Tibial nerve (tissue), 4 donors: ENCODE measurements at places on chromosomes 7 and 10. TPM values are rescaled to one million over a fixed set of nuclear protein-coding genes. Genes with fewer than 3 reads are reported as not detected.
A peak's percentile ranks its signal among the peaks of the same experiment; 100 is the strongest.

Gene JMJD1C
- 156 TPM for total RNA-seq

Gene SUN3
- not detected for total RNA-seq

Gene LRRC18
- not detected for total RNA-seq

Gene ZNF800
- total RNA-seq = 35.8 TPM

Gene CDC123
- 32.7 TPM for total RNA-seq

Gene WNT2
- total RNA-seq = 0.59 TPM

Gene OIT3
- total RNA-seq = not detected

Gene LIPF
- total RNA-seq = not detected

Gene RTKN2
- total RNA-seq = 0.30 TPM

DNA sequence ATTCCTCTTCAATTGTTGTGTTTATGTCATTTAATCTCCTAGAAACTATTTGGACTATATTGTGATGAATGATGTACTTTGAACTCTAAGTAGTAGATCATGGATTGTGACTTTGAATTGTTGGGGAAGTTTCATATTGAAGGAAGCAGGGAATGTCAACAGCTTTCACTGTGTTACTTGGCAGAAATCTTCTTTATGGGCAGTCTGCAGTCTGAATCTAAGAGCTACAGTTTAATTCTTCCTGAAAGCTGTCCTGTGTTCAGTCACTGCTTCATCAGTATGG, 91.6 kb downstream of the PPP1R9A start:
- no peak overlapping the region for H3K4me3 ChIP-seq
- no peaks in the 10 kb centered on the region for H3K27me3 ChIP-seq
- DNase-seq = no peak
- H3K27ac ChIP-seq = no peak overlapping the region
- no peaks in the 10 kb centered on the region for H3K4me1 ChIP-seq

- no peaks in the 10 kb centered on the region for H3K27me3 ChIP-seq
- H3K4me3 ChIP-seq = no peak overlapping the region
- no peak for DNase-seq
- H3K4me1 ChIP-seq = no peaks in the 10 kb centered on the region
- no peaks in the 10 kb centered on the region for H3K36me3 ChIP-seq
- no peak overlapping the region for H3K27ac ChIP-seq
Observed at GRCh38 chr10:18164093-18164492, 23.9 kb downstream of the CACNB2 start.

DNA sequence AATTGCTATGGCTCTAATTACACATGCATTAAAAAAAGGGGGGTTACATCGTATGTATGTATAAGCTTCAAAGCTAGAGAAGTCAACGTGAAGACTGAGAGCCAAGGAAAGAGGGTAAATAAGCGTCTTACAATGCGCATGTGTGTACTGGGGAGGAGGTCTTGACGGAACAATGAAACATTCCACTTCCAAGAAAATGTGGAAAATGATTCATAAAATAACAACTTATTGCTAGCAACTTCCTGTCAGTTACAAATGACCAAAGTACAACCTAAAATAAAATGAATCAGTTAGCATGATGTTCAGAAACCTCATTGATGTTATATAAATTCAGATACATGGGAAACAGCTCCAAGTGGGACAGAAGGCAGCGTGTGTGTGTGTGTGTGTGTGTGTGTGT, 104.1 kb upstream of the RHEB start:
- no peak overlapping the region for H3K27ac ChIP-seq
- H3K27me3 ChIP-seq = no peaks in the 10 kb centered on the region
- peaks cover 9% of the 10 kb centered on the region for H3K4me1 ChIP-seq

DNA sequence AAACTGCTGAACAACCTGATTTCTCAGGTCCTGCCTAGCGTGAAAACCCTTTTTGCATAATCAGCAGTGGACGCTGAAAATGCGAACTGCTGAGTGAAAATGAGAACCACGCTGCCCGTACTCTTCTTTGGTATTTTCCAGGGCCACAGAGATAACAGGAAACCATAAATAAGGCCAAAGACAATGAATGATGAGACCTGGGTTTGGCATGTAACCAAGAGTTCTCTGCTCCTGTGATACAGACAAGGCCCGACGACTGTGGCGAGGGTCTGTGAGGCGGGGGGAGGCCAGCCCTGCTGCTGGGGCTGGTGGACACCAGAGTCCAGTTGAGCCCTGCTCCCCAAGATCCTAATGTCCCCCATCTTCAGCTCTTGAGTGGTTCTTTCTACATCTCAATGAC, 236.0 kb downstream of the WDR11 start:
- no peaks in the 10 kb centered on the region for H3K27me3 ChIP-seq
- H3K36me3 ChIP-seq = no peaks in the 10 kb centered on the region
- no peak overlapping the region for H3K4me3 ChIP-seq

- no peaks in the 10 kb centered on the region for H3K36me3 ChIP-seq
- H3K27ac ChIP-seq = no peak overlapping the region
- no peak overlapping the region for H3K4me3 ChIP-seq
- H3K27me3 ChIP-seq = no peaks in the 10 kb centered on the region
- no peak for DNase-seq
Observed at GRCh38 chr7:29853072-29853471, 46.8 kb downstream of the WIPF3 start.

DNA sequence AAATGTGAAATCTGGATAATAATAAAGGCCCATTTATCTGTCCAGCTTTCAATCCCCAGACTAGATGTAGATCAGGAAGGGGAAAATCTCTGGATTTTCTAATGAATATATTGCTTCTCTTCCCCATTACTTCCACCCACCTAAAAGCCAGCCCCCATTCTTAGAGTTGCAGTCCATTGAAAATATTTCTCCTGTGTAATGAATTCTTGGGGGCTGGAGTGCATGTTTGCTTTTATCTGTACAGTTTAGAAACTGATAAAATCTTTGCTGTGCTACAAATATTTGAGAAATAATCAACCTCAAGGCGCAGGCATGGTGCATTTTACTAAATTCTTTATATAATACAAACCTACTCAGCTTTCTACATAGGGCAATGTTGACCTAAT, 180.8 kb downstream of the ARID5B start:
- H3K36me3 ChIP-seq = peaks cover 4% of the 10 kb centered on the region
- DNase-seq = no peak
- H3K27ac ChIP-seq = peak overlapping the region; percentile 85
- peaks cover 5% of the 10 kb centered on the region for H3K4me1 ChIP-seq
- no peak overlapping the region for H3K4me3 ChIP-seq
- H3K27me3 ChIP-seq = no peaks in the 10 kb centered on the region

- DNase-seq = no peak
- H3K36me3 ChIP-seq = no peaks in the 10 kb centered on the region
- no peak overlapping the region for H3K27ac ChIP-seq
Observed at GRCh38 chr10:48697821-48698764, 13.4 kb downstream of the WDFY4 start.

- H3K27ac ChIP-seq = no peak overlapping the region
- no peak overlapping the region for H3K4me3 ChIP-seq
- DNase-seq = no peak
- H3K4me1 ChIP-seq = no peaks in the 10 kb centered on the region
- H3K36me3 ChIP-seq = no peaks in the 10 kb centered on the region
Observed at GRCh38 chr7:112505495-112505894, 24.7 kb downstream of the LSMEM1 start.

- no peak overlapping the region for H3K4me3 ChIP-seq
- H3K36me3 ChIP-seq = no peaks in the 10 kb centered on the region
- H3K27me3 ChIP-seq = no peaks in the 10 kb centered on the region
Observed at GRCh38 chr10:4136121-4136520, 351.1 kb upstream of the KLF6 start.

DNA sequence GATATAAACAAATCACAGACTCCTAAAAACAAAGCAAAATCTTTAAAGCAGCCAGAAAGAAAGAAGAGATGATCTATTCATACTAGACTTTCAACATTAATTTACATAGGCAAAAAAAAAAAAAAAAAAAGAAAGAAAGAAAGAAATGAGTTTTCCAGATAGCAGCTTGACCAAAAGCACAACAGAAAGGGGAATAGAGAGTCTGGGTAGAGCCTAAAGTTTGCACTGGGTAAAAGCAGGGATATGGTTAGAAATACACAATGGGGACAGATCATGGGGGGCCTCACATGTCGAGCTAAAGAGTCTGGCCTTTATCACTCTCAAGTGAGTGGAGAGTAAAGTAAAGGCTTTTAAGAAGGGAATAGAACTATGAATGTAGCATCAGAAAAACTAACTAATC, 169.8 kb downstream of the SGMS1 start:
- no peaks in the 10 kb centered on the region for H3K4me1 ChIP-seq
- H3K27me3 ChIP-seq = no peaks in the 10 kb centered on the region
- no peaks in the 10 kb centered on the region for H3K36me3 ChIP-seq
- DNase-seq = no peak
- H3K4me3 ChIP-seq = no peak overlapping the region

DNA sequence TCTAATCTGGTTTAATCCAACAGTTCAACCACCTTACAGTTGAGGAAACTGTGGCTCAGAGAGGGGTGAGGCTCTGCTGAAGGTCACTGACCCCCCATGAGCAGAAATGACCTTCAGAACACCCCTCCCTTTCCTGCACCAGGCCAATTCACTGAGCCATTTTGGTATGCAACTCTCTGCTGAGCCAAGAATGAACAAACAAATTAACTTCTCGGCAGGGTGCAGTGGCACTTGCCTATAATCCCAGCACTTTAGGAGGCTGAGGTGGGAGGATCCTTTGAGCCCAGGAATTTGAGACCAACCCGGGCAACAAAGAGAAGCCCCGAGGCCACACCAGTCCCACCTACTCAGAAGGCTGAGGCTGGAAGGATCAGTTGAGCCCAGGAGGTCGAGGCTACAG, 29.8 kb downstream of the PDGFA start:
- H3K36me3 ChIP-seq = no peaks in the 10 kb centered on the region
- peak overlapping the region; percentile 70 for H3K27ac ChIP-seq
- no peak overlapping the region for H3K4me3 ChIP-seq
- DNase-seq = no peak
- H3K27me3 ChIP-seq = no peaks in the 10 kb centered on the region

DNA sequence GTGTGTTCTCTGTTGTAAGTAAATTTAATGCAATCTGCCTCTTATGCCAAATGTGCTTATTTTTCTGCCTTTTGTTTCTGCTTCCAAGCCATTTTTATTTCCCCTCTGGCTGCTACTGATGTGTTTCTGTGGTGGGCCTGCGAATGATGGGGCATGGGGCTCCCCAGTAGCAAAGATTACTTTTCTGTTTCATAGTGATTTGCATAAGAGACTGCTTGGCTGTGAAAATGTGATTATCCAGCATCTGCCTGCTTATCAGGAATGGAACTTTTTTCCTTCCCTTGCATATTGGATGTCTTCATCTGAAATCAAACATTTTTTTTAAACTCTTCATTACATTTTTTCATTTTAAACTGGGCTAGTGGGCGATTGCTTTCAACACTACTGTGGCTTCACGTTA, 57.7 kb upstream of the BTBD16 start:
- no peak overlapping the region for H3K27ac ChIP-seq
- H3K27me3 ChIP-seq = no peaks in the 10 kb centered on the region
- peaks cover 4% of the 10 kb centered on the region for H3K36me3 ChIP-seq
- no peak for DNase-seq
- H3K4me1 ChIP-seq = peaks cover 11% of the 10 kb centered on the region

GRCh38 chr7:52482076-52482475, 553.4 kb upstream of the POM121L12 start:
- no peak for DNase-seq
- no peak overlapping the region for H3K27ac ChIP-seq
- no peaks in the 10 kb centered on the region for H3K4me1 ChIP-seq

GRCh38 chr10:119801998-119802538, 70.6 kb downstream of the MCMBP start:
- no peak overlapping the region for H3K27ac ChIP-seq
- no peak for DNase-seq
- no peaks in the 10 kb centered on the region for H3K4me1 ChIP-seq
- H3K36me3 ChIP-seq = peaks cover 46% of the 10 kb centered on the region
- H3K4me3 ChIP-seq = no peak overlapping the region

GRCh38 chr7:134820778-134821177, 41.3 kb downstream of the CALD1 start:
- no peak overlapping the region for H3K4me3 ChIP-seq
- H3K27me3 ChIP-seq = no peaks in the 10 kb centered on the region
- DNase-seq = no peak
- H3K27ac ChIP-seq = no peak overlapping the region

GRCh38 chr7:988963-989529, 6.1 kb downstream of the CYP2W1 start:
- no peak overlapping the region for H3K4me3 ChIP-seq
- peaks cover 19% of the 10 kb centered on the region for H3K4me1 ChIP-seq
- peak overlapping the region; percentile 73 for H3K27ac ChIP-seq
- peaks cover 55% of the 10 kb centered on the region for H3K27me3 ChIP-seq

DNA sequence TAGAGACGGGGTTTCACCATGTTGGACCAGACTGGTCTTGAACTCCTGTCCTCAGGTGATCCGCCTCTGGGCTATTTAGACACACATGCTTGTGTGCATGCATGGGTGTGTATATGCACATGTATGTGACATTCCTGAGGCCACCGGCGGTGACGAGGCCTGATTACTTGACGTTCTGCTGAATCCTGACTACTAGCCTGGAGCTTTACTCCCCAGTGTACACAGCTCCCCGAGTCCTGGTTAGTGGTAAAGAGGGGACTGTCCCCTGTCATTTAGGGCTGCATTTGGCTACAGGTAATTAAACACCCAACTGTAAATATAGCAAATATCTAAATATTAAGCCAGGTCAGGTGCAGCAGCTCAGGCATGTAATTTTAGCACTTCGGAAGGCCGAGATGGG, 14.2 kb downstream of the GTF2IRD1 start:
- no peaks in the 10 kb centered on the region for H3K27me3 ChIP-seq
- H3K4me3 ChIP-seq = no peak overlapping the region
- no peak overlapping the region for H3K27ac ChIP-seq
- no peaks in the 10 kb centered on the region for H3K4me1 ChIP-seq

DNA sequence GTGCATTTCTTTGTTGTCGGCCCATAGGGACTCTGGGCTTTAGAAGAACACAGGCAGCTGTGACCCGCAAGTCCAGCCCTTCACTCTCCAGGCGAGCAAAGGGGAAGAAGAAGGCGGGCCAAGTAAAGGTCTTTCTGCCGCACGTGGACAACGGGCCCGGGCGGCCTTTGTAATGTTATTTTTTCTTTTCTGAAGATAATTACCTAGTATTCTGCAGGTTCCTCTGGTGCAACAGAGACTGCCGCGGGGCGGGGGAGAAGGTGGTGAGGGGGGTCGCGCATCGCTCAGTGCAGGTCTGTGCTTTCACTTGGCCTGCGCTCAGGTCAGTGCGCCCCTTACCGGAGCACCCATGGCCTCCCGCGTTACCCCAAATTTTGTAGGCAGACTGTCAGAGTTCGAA, 7.1 kb upstream of the TBX20 start:
- DNase-seq = no peak
- H3K36me3 ChIP-seq = no peaks in the 10 kb centered on the region
- no peaks in the 10 kb centered on the region for H3K4me1 ChIP-seq
- no peaks in the 10 kb centered on the region for H3K27me3 ChIP-seq
- H3K27ac ChIP-seq = no peak overlapping the region

- no peaks in the 10 kb centered on the region for H3K36me3 ChIP-seq
- no peaks in the 10 kb centered on the region for H3K27me3 ChIP-seq
- no peak overlapping the region for H3K27ac ChIP-seq
- no peak for DNase-seq
- H3K4me1 ChIP-seq = no peaks in the 10 kb centered on the region
- no peak overlapping the region for H3K4me3 ChIP-seq
Observed at GRCh38 chr7:68980011-68980410, 618.3 kb upstream of the AUTS2 start.

GRCh38 chr10:131915484-131915883, 14.7 kb downstream of the PPP2R2D start:
- H3K27ac ChIP-seq = no peak overlapping the region
- no peaks in the 10 kb centered on the region for H3K27me3 ChIP-seq
- no peaks in the 10 kb centered on the region for H3K36me3 ChIP-seq
- no peak for DNase-seq
- no peaks in the 10 kb centered on the region for H3K4me1 ChIP-seq
